ENCODE measurements at places on chromosomes 12 and 14. TPM values are rescaled to one million over a fixed set of nuclear protein-coding genes. Genes with fewer than 3 reads are reported as not detected.

Gene LPAR5
- not detected for total RNA-seq

Gene TTC9
- total RNA-seq = not detected

DNA sequence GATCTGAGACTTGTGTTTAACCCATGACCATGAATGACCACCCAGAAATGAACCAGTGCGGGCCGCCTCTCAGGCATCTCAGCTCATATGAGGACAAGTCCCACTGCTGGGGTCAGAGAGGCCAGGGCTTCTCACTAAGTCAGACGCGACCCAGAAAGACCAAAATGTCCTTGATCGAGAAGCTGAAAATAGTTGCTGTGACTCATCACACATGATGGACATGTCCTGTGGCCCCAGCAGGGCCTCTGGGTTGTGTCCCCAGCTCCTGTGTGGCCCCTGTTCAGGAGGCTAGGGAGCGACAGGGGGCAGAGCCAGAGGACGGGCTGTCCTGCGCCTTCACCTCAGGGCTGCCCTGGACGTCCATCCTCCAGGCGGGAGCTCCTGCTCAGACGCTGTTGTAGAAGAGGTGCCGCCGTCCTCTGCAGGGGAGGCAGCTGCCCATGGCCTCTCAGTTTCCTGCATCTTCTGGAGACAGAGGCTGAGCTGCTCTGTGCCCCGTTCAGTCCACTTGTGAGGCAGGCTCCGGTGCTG is 29.0 kb upstream of the FAM181A start:
- no peak overlapping the region for H3K27ac ChIP-seq
- no peak overlapping the region for H3K4me3 ChIP-seq
- DNase-seq = no peak
- H3K36me3 ChIP-seq = no peaks in the 10 kb centered on the region

Gene TMEM263
- total RNA-seq = 147 TPM

DNA sequence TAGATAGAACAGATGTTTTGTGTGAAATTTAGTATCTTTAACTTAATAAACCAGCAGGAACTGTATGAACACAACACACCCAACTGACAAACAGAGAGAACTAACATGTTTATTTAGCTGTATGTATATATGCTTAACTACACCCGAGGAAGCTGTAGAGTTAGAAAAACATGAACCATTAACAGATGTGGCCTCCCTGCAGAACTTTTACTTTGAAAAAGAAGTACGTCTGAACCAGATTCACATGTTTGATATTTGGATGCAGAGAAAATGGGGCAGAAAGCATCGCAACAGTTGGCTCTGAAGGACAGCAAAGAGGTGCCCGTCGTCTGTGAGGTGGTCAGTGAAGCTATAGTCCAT is at the start of gene REP15:
Gene REP15 (plus strand): TSS at position 155 of the 360 bp plus-strand sequence. CDS start 116 bp downstream, at position 271.
- no peaks in the 10 kb centered on the region for H3K4me1 ChIP-seq
- H3K36me3 ChIP-seq = peaks cover 61% of the 10 kb centered on the region
- no peak for DNase-seq
- no peaks in the 10 kb centered on the region for H3K27me3 ChIP-seq
- no peak within 1 kb of the TSS for H3K27ac ChIP-seq

DNA sequence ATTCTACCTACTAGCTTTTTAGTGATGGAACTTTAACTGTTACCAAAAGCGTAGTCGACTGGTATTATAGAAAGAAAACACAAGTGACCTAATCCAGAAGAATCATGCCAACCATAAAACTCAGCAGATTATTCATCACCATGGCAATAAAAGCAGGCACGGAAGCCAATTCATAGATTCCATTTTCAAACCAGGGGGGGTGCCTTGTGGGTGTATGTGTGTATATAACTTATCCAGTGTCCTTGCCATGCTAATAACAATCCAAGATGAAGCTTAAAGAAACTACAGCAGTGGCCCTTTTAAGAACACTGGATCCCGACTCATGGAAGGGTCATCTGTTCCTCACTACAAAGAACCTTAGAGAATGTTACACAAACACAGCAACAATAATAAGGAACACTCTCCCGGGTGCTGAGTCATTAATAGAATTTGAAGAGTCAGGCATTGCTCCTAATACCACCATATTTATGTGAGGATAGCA is 61.0 kb downstream of the EPS8 start:
- H3K4me3 ChIP-seq = peak overlapping the region; percentile 40
- H3K27me3 ChIP-seq = no peaks in the 10 kb centered on the region
- DNase-seq = peak; percentile 93
- H3K4me1 ChIP-seq = peaks cover 57% of the 10 kb centered on the region

Gene GPRC5A
- total RNA-seq = 37.8 TPM

GRCh38 chr12:107523775-107524535 is 161.6 kb upstream of the PWP1 start:
- no peak overlapping the region for H3K27ac ChIP-seq
- no peak overlapping the region for H3K4me3 ChIP-seq
- no peaks in the 10 kb centered on the region for H3K4me1 ChIP-seq
- no peaks in the 10 kb centered on the region for H3K36me3 ChIP-seq

- H3K36me3 ChIP-seq = no peaks in the 10 kb centered on the region
- H3K4me3 ChIP-seq = no peak overlapping the region
- no peak for DNase-seq
- H3K27me3 ChIP-seq = no peaks in the 10 kb centered on the region
- H3K27ac ChIP-seq = no peak overlapping the region
- H3K4me1 ChIP-seq = no peaks in the 10 kb centered on the region
These were observed 71.6 kb upstream of the AVPR1A start for GRCh38 chr12:63222582-63222981.

GRCh38 chr12:46555406-46555852 is 182.9 kb upstream of the SLC38A2 start:
- H3K27ac ChIP-seq = peak overlapping the region; percentile 94
- no peaks in the 10 kb centered on the region for H3K36me3 ChIP-seq
- peaks cover 78% of the 10 kb centered on the region for H3K4me1 ChIP-seq
- no peaks in the 10 kb centered on the region for H3K27me3 ChIP-seq
- peak overlapping the region; percentile 51 for H3K4me3 ChIP-seq

DNA sequence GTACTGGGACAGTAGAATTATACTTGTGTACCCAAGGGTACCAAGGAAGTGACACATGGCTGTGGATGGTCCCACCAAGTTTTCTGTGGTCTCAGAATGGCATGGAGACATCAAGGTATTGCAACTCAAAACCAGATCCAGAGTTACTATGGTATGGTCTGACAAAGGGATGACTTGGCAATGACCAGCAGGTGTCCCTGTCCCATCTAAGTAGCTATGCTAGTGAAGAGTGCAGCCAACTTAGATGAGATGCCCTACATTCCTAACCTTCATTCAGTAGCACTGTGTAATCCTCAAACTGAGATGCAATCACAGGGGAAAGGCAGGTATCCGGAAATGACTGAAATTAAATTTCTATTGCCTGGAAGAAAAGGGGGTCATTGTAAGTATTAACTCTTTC is 188.7 kb upstream of the TMEM260 start:
- H3K4me1 ChIP-seq = no peaks in the 10 kb centered on the region
- H3K4me3 ChIP-seq = no peak overlapping the region
- H3K36me3 ChIP-seq = no peaks in the 10 kb centered on the region
- DNase-seq = no peak

Gene ACTR10
- 69.9 TPM for total RNA-seq

DNA sequence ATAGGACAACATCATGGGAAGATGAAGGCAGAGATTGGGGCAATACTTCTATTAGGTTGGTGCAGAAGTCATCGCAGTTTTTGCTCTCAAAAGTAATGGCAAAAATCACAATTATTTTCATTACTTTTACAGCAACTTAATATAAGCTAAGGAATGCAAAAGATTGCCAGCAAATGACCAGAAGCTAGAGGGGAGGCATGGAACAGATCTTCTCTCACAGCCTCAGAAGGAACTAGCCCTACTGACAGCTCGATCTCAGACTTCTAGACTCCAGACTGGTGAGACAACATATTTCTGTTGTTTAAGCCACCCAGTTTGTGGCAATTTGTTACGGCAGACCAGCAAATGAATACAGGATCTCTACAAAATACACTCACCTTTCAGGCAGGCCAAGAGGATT is 348.5 kb upstream of the TBX3 start:
- no peaks in the 10 kb centered on the region for H3K4me1 ChIP-seq
- H3K36me3 ChIP-seq = no peaks in the 10 kb centered on the region
- no peak overlapping the region for H3K27ac ChIP-seq
- no peaks in the 10 kb centered on the region for H3K27me3 ChIP-seq
- DNase-seq = peak; percentile 4
- H3K4me3 ChIP-seq = no peak overlapping the region
